ENCODE measurements at places on chromosomes 2 and 18.

DNA sequence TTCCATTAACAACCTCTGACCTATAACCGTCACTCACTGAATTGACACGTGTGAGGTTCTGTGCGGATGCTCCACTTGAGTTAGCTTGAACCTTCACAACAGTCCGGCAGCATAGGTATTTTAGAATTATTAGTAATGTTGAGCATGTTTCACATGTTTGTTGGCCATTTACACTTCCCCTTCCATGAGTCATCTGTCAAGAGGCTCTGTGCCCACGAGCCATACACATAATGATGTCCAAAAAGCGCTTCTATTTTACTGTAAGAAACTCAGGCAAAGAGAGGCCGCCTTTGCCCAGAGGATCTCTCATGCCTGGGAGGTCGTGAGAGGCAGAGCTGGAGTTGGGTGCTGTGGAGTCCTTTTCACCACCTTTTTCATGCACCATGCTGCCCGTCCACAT is 28.9 kb upstream of the TMEM214 start:
- no peak for DNase-seq

DNA sequence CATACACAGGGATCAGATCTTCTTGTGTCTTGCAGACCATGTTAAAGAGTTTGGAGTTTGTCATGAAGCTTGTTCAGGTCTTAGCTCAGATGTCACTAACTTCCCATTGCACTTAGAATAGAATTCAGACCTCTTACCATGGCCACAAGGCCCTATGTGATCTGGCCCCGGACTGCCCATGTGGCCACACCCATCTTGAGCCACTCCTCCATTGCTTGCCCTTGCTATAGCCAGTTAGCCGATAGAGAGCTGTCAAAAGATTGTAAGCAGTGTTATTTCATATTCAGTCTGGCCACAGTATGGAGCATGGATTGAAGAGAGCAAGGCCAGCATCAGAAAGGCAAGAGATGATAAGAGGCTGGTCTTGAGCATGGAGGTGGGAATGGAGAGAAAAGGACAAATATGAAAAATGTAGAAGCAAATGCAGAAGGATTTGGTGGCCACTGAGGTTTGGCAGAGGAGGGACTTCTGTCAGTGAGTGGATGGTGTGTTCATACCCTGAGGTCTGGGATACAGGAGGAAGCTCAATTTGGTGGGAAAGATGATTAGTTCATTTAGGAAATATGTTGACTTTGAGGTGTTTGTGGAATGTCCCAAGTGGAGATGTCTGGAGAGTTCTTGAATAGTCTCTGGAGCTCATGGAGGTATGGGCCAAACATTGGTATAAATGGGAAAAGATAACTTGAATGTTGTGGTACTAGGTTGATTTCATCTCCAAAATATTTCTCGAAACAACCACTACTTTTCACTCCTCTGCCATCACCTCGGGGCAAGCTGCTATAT is 10.6 kb downstream of the DGUOK start:
- DNase-seq, result no peak

GRCh38 chr2:202361108-202361507 is 15.0 kb upstream of the BMPR2 start:
- no peak for DNase-seq

DNA sequence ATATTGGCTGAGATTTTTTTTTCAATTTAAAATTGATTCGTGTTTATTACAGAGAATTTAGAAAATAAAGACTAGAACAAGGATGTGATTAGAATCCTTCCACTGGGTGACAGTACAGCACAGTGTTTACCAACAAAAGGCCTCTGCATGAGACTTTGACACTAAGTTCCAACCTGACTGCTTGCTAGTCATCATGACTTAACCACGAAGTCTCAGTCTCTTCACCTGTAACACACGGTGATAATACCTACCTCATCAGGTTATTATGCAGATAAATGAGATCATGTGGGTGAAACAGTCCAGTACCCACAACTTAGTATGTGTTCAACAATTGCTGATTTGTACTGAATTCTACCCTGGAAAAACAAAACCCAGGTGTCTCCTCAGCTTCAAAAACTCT is 151.2 kb downstream of the STK39 start:
- DNase-seq, result no peak

DNA sequence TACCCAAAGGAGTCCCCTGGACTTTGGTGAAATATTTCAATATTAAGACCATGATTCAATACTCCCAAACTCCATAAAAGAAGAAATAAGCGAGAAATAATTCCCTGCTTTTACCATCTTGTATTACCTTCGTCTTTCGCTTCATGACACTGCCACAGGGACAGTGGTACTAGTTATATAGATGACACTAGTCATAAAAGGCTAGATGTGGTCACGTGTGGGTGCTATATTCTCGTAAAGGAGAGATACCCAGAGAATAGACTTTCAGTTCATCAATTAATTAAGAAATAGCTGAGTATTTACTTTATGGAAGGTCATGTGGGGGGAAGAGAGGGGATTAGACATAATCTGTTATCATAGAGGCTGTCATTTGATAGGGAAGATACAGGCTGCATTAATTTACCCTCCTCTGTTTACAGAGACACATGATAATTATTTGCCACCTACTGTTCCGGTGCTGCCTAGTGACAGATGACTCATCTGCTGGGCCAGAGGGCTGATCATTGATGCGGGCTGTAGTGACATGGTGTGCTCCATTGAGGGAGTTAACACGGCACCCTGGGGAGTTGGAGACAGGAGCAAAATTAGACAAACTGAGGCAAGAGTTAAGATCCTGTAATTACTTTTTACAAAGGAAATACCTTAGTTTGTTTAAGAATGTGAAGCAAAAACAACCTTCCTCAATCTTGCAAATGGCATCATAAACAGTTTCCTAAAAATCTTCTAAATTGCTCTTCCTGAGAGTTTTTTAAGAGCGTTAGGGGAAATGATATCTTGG is 78.2 kb upstream of the ITGB6 start:
- DNase-seq, result no peak

Data from DMS79 treated with DMSO at 0.1 percent for 48 hours (cell line).